Naive thymus-derived CD8-positive, alpha-beta T cell (primary cell): ENCODE measurements at places on chromosomes 3 and 15. TPM values are rescaled to one million over a fixed set of nuclear protein-coding genes. Genes with fewer than 3 reads are reported as not detected.

GOLGA8G gene
- not detected for total RNA-seq

DNA sequence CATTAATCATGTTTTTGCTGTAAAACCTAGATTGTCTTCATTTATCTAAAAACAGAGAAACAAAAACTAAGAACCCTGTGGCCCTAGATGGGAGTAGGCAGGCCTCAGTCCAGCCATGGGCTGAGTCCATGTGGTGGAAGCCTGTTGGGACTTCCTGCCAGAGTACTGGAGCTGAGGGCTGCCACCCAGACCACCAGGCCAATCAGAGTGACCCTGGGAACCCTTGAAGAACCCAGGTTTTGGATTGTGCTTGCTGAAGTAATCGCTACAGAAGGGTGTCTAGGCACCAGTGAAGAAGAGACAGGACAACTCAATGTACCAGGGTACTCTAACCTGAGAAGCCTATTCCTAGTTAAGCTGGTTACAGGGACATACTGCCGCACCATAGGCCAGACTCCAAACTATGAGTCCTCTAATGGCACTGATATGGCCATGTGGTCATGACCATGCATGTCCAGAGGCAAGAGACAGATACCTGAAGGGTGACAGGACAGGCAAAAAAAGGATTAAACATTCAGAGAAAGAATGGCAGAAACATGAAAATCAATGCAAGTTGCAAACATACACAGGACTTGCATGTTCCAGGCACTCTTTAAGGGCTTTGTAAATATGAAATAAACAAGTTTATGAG lies 12.9 kb downstream of the CSRNP1 start:
- peaks cover 15% of the 10 kb centered on the region for H3K36me3 ChIP-seq
- no peak for DNase-seq
- peaks cover 35% of the 10 kb centered on the region for H3K4me1 ChIP-seq

GRCh38 chr3:28267984-28268849 lies 26.8 kb downstream of the CMC1 start:
- H3K36me3 ChIP-seq = peaks cover 18% of the 10 kb centered on the region
- no peak overlapping the region for H3K27ac ChIP-seq
- peaks cover 7% of the 10 kb centered on the region for H3K4me1 ChIP-seq
- DNase-seq = no peak
- no peaks in the 10 kb centered on the region for H3K27me3 ChIP-seq
- no peak overlapping the region for H3K4me3 ChIP-seq

DNA sequence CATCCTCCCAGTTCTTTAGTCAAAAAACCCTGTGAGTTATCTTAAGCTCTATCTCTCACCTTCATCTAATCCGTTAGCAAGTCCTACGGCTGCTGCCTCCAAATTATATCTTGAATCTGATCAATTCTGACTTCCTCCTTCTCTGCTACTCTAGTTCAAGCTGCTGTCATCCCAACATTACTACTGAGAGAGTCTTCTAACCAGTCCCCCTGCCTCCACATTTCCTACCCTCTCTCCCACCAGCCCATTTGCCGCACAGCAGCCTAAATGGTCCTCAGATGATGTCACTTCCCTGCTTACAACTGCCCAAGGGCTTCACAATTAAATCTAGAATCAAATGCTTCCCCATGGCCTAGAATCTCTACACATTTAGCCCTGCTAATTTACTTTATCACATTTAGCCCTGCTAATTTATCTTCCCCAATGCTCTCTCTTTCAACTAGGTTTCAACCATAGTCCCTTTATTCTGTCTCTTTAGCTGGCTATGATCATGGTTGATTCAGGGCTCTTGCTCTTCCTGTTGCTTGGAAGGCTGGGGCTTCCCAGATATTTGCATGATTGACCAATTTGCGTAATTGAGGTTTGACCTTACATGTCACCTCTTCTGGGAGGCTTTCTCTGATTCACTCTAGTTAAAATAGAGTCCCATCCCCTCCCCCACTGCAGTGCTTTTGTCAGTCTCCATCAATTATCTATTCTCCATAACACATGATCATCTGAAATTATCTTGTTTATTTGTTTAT lies 11.0 kb upstream of the ARL14 start:
- H3K4me3 ChIP-seq = no peak overlapping the region
- H3K36me3 ChIP-seq = no peaks in the 10 kb centered on the region
- DNase-seq = no peak
- peaks cover 7% of the 10 kb centered on the region for H3K4me1 ChIP-seq
- no peak overlapping the region for H3K27ac ChIP-seq

GRCh38 chr15:40079456-40079855 lies 29.2 kb downstream of the BMF start:
- H3K27me3 ChIP-seq = peaks cover 9% of the 10 kb centered on the region
- H3K4me3 ChIP-seq = no peak overlapping the region
- no peaks in the 10 kb centered on the region for H3K36me3 ChIP-seq
- H3K27ac ChIP-seq = no peak overlapping the region
- peaks cover 39% of the 10 kb centered on the region for H3K4me1 ChIP-seq
- no peak for DNase-seq

PLOD2 gene
- total RNA-seq = not detected
